ENCODE measurements at places on chromosomes 16 and 17.

DNA sequence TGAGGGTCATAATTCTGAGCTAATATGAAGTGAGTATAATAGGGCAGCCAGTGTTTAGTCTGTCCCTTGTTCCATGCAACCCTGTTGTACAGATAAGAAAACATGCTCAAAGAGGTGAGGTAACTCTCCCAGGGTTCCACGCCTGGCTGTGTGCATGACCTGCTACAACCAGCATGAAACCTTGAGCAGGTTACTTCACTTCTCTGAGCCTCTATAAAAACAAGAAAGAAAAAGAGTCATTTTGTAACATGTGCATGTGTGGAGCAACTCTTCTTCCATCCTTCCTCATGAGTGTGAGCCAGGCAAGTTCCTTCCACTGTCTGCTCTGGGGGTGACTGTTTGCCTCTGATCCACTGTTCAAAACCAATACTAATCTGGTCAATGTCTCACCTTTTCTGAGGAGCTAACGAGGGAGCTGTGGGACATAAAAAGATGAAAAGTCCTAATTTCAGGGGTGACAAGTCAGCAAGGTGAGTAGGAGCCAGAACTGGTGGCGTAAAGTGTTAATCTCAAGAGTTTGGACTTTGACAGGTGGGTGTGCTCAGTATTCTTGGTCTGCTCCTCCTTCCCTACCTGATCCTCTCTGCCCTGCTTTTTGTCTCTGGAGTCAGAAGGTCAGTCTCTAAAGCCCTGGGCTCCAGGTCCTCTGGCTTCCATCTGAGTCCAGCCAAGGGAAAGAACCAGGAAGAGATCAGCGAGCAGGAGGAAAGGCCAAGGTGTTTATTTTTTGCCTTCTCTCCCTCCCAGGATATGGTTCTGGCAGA lies 21.5 kb downstream of the GFOD2 start:
- DNase-seq = no peak

GRCh38 chr17:32303781-32304288 lies 38.1 kb downstream of the C17orf75 start:
- DNase-seq = no peak

DNA sequence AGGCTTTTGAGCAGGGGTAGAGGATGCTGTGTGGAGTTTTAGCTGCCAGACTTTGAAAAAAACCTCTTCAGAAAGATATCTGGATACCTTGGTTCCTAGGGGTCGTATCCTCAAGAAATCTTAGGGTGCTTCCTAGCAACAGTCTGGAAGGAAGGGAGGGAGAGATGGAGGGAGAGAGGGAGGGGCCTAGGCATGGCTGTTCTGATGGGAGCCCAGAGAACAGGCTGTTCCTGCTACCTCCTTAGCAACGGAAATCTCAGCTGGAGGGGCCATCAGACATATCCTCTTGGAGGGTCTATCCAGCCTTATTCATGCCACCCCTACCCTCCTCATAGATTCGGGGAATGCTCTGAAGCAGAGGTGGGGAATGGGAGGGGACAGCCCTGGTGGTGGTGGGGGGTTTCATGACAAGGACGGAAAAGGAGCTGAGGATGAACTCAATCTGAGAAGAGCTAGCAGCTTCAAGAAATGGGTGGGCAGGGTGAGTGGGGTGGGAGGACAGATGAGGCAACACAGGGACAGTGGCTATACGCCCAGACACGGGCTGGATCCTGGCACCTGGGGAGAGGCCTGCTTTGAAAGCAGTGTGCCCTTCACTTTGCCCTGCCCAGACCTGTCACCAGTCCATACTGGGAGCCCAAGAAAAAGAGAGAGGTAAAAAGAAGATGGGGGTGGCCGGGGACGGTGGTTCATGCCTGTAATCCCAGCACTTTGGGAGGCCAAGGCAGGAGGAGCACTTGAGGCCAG lies 2.9 kb upstream of the THRA start:
- peak; percentile 39 for DNase-seq

GRCh38 chr16:89174055-89174827 lies 2.7 kb downstream of the CDH15 start:
- DNase-seq = no peak

GRCh38 chr17:60525328-60525684 lies 736 bp downstream of the APPBP2 start:
- no peak for DNase-seq

DNA sequence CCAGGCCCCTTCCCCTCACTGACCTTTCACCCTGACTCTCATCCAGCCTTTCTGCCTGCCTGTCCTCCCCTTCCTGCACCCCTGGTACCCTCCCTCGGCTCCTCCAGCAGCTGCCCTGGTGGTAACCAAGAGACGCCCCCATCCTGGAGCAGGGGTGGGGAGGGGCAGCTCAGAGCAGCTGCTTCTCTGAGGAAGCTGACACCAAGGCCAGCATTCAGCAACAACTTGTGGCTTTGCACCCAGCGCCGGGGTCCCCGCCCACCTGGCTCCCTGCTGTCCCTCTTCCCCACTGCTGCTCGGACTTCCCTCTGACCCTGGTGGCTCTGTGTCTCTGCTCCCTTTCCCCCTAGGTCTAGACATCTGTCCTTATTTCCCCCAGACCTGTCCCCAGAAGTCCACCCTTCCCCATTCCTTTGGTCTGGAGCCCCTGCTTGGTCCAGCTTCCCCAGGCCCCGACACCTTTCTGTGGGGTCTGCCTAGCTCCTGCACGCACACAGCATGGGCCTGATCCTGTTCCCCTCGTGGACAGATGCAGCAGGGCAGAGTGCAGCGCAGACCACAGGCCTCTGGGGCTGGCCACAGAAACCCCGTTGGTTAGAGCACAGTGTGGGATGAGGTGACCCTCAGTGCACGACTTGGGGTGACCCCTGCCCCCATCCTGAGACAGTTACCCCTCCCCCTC lies 1.2 kb upstream of the ATP2A1 start:
- DNase-seq = no peak

GRCh38 chr16:1539720-1540555 lies 6.5 kb downstream of the TMEM204 start:
- DNase-seq = no peak

DNA sequence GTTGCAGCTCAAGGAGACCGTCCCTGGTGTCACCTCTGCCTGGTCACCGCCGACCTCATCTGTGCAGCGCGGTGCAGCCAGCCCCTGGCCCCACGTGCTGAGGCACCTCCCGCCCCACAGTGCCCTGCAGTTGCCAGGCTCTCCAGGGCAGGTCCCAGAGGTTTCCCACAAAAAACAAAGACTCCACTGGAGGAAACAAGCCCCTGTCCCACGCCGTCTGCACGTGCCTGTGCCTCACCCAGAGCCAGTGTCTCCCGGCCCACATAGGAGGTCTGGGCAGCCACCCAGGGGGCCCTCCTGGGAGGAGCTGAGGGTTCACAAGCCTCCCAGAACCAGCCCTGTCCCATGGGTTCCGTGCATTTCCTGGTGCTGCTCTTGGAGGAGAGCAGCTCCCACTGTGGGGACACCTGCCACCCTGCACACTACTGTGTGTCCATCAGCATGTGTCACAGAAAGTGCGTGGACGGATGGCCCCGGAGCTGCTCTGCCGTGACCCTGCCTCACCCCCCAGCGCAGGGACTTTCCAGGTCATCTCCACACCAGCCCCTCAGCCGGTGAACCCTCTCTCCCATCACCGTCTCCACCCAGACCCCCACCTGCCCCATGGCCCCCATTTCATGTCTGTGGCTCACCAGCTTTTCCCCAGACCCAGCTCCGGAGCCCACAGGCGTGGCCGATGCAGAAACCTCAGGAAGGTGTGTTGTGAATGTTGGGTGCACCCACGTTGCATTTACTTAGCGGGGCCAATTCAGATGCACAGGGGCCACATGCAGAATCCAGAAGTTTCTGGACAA lies 17.0 kb upstream of the CDH15 start:
- DNase-seq = no peak

GRCh38 chr16:73480381-73480780 lies 432.5 kb upstream of the ZFHX3 start:
- peak; percentile 32 for DNase-seq

GRCh38 chr17:79956853-79957252 lies 78.8 kb downstream of the TBC1D16 start:
- DNase-seq = peak; percentile 41

DNA sequence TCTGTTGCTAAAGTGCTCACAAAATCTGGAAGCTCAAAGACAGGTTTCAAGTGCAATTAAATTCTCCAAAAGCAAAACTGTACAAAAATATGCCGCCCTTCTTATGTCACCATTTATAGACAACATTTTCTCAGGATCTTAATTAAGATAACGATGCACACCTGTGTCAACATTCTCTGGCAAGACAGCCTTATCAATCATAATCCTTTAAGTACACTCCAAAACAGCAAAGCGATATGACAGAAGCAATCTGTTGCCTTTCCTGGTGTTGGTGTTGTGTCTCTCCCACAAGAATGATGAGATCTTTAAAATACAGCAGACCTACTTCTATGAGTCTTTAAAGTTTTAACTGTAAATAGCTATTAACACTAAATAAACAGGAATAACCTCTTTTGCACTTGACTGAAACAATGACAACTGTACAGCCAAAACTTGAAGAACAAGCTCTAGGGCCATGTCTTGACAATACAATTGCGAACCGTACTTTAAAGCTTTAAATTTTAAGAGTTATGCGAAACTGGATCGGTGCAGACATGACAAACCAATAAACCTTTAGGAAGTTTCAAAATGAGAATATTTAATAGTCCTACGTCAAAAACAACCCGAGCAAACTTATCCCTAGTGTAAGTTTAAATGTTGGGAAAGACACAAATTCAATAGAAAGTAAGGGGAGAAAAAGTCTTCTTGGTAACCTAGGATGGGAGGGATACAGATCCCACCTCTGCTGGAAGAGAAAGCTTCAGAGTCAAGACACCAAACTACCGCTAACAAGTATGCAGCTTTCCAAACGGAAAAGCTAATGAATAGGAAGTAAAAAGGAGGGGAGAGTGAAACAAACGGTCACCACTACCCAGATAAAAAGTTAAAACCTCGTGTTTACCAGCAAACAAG lies 3.3 kb upstream of the IRX5 start:
- DNase-seq = no peak

DNA sequence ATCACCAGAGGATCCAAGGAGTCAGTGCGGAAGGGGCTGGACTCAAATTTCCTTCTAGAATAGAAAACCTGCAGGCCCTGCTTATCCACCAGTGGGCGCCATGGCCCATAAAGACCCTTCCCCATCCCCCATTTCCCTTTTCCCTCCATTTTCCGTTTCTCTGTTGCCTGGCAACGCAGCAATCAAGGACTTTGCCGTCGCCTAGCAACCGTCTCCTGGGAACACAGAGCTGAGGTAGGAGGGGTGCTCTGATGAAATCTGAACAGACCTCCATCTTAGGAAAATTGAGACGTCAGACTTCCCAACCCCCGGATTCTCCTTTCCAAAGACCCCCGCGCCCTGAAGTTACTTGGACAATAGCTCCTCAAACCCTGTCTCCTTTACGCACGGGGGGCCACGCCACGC lies 5.7 kb downstream of the DLG4 start:
- DNase-seq = peak; percentile 99

- no peak for DNase-seq
These were observed 412.2 kb upstream of the EEF2KMT start for GRCh38 chr16:5509794-5510193.

DNA sequence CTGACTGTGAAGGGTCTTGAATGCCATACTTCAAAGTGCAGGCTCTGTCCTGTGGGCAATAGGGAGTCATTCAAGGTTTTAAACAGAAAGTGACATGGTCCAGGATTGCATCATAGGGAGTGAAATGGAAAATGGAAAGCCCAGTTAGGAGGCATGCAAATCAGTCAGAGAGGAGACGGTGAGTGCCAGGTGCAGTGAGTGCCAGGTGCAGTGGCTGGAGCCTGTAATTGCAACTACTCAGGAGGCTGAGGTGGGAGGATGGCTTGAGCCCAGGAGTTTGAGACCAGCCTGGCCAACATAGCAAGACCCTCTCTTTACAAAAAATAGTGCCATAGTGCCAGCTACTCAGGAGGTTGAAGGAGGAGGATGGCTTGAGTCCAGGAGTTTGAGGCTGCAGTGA lies 35.2 kb upstream of the SIAH1 start:
- DNase-seq = no peak

- no peak for DNase-seq
These were observed 59.1 kb upstream of the IRX6 start for GRCh38 chr16:55264949-55265348.

- no peak for DNase-seq
These were observed 33.7 kb downstream of the IST1 start for GRCh38 chr16:71929048-71929447.

DNA sequence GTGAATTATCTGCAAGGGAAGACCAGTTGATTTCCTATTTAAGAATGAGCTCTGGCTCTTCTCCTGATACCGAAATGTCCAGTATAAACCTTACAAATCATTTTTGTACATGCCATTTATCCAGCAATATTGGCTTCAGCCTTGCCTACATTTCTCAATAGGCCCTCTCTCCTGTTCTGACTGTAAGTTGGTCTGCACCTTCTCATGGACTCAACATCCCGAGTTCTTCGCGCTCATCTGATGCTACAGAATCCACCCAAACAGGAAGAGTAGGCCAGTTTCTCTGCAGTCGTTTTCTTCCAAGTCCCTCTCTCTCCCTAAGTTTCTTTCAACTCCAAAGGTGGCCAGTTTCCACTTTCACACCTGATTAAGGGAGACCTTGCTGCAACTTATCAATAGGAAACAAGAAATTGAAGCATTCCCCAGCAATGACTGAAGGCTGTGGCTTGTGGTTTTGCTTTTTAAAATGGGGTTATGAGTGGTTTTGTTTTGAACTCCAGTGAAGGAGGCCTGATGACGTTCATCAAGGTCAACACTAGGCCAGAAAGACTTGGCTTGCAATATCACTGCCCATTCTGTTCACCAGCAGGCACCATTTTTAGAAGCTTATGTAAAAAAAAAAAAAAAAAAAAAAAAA lies 383.0 kb downstream of the MAF start:
- DNase-seq = no peak

DNA sequence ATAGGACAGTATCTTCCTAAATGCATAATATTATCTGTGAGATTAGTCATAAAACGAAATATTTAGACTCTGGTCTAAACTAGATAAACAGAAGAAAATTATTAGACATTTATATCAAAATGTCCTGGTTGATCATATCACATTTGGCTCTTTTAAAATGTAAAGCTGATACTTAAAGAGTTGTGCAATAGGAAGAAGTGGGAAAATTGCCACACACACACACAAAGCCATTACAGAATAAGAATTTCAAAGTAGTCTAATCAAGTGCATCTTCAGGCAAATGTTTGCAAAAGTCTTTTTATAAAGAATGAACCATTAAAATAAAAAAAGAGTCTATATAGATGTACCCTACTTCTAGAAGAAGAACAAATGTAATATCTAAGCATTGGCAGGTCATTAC lies 301.7 kb downstream of the KIF2B start:
- no peak for DNase-seq

- no peak for DNase-seq
These were observed 77.0 kb upstream of the CCL2 start for GRCh38 chr17:34178092-34178491.

- peak; percentile 88 for DNase-seq
These were observed 4.0 kb downstream of the VAT1 start for GRCh38 chr17:43018008-43018853.

- no peak for DNase-seq
These were observed 30.4 kb downstream of the KIAA0513 start for GRCh38 chr16:85057948-85058347.
